ENCODE measurements at places on chromosomes 5 and 9. TPM values are rescaled to one million over a fixed set of nuclear protein-coding genes. Genes with fewer than 3 reads are reported as not detected.

Gene BTNL9
- total RNA-seq: 0.31 TPM

Gene CAMK2A
- total RNA-seq: not detected

Gene QSOX2
- 24.6 TPM for total RNA-seq

- DNase-seq: no peak
These were observed 419.6 kb downstream of the KDM4C start for GRCh38 chr9:7177383-7177782.

DNA sequence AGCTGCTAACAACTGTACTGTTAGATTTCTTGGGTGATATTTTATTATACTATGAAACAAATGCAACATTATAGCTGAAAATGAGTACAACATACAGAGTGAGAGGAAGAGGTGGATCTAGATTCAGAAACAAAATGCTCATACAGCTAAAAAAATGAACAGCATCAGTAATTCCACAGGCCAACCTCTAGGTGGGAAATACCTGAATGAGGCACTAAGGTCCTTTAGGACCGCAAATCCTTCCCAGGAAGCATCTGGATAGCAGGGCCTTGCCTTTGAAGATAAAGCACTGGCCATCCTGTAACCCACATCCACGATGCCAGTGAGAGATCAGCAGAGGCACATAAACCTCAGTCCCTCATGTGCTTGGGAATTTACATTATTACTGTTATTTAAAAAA is 310.8 kb downstream of the YTHDC2 start:
- DNase-seq: peak; percentile 12

Gene AK8
- total RNA-seq: 0.37 TPM

DNA sequence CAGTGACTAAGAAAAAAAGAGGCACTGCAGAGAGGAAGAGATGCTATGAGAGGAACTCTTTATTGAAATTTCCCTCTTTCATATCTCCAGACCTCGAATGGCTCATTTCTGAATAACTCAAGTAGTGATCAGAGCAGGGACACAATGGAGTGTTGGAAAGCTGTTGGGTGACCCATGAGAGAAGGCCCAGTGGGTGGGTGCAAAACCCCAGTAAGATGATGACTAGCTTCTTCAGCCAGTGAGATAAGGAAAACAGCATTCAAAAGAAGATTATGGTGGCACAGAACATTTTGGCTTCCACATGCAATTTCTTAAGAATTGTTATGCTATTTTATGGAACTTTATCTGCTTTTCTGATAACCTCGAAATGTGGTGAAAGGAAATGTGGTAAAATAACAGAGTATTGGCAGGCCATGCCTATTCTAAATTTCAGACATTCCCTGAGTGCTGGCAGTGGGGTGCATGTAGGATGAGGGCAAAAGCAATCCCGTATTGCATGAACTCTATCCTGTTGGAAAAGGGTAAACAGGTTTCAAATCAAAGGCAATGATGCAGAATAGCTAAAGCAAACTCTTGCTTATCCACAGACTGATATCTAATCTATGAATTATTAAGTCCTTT is 128.0 kb upstream of the KLF9 start:
- no peak for DNase-seq

- peak; percentile 10 for DNase-seq
These were observed 912.3 kb downstream of the TAF11L14 start for GRCh38 chr5:18546591-18546990.

Gene ALDH7A1
- 64.3 TPM for total RNA-seq

Gene NMUR2
- total RNA-seq: not detected

DNA sequence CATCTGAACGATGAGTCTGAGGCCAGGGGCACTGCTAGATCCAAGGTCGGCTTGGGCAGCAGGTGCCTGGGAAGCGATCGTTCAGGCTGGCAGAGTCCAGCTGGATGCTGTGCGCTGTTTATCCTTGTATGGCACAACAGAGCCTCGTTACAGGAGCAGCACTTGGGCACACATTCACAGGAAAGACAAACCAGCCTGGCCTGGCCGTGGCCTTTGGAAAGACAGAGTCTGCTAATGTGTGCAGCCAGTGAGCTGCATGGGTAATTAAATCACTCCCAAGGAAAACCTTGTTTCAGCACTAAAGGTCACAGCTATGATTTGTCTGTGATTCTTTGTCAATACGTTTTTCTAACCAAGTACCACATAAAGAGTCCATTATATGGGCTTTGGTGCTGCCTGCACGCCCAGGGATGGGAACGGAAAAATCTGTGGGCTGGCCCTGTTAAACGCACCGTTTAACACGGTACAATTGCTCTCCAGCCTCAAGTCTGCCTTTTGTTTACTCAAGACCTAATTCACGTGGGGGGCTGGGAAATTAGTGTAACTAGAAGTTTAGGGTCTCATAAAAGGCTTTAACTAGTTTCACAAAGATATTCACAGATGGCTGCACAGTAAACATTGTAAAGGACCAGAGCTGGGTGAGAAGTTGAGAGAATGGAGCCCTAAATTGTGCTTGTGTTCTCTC is 509.3 kb downstream of the KDM4C start:
- no peak for DNase-seq

DNA sequence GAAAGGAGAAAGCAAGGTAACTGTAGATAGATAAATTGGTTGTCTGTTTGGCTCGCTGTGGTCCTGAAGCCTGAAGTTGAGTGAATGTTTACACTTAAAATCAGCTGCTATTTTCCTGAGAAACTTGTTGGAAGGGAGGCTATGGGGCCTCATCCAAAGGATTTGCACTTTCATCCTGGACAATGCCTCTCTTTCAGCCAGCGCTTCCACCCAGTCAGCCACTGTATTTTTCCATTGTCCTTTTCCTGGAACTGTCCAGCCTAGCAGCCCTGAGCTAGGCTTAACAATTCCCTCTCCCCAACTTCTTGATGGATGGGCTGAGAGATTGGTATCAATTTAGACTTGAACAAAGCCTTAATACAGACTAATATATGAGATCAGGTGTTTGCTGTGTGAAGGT is 429.2 kb downstream of the DMAC1 start:
- DNase-seq: no peak
